ENCODE measurements at places on chromosomes 1 and 21.
A peak's percentile ranks its signal among the peaks of the same experiment; 100 is the strongest.

GRCh38 chr1:119367432-119368124, 1.0 kb upstream of the HAO2 start:
- peak; percentile 21 for DNase-seq

- peak; percentile 65 for DNase-seq
Measured at GRCh38 chr1:189429610-189430009, 1048.1 kb downstream of the BRINP3 start.

GRCh38 chr1:167635156-167635648, 5.2 kb downstream of the RCSD1 start:
- DNase-seq: no peak

DNA sequence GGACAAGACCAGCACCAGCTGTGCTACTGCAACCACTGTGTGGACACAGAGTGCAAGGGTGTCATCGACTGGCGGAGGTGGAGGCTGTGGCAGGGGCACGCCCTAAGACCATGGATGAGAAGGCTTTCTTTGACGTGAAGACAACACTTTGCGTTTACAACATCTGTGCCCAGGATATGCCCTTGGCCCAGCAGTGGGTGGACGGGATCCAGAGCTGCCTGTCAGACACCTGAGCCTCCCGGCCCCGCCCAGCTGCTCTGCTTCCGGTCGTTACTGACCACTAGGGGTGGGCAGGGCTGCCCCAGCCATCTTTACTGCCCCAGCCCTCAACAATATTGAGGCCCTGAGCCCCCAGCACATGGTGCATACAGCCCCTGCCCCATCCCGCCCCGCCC, 21.4 kb upstream of the NPPB start:
- DNase-seq: no peak

DNA sequence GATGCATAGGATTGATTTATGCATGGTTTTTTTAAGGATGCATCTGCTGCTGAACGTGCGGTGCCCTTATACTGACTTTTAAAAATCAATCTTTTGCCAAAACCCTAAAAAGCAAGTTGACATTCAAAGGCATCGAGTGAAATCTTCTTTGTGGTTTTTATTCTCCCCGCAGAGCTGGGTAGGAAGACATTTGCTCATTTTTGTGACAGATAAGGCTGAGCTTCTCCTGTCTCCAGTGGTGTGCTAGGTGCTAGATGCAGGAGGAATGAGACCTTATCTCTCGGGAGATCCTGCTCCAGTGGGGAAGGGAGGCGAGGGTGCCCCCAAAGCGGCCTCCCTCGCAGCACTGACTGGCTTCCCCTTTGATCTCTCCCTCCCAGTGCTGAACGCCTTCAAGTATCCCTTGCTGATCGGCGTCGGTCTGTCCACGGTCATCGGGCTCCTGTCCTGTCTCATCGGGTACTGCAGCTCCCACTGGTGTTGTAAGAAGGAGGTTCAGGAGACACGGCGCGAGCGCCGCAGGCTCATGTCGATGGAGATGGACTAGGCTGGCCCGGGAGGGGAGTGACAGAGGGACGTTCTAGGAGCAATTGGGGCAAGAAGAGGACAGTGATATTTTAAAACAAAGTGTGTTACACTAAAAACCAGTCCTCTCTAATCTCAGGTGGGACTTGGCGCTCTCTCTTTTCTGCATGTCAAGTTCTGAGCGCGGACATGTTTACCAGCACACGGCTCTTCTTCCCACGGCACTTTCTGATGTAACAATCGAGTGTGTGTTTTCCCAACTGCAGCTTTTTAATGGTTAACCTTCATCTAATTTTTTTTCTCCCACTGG, 14.9 kb upstream of the CD101 start:
- DNase-seq: peak; percentile 18

DNA sequence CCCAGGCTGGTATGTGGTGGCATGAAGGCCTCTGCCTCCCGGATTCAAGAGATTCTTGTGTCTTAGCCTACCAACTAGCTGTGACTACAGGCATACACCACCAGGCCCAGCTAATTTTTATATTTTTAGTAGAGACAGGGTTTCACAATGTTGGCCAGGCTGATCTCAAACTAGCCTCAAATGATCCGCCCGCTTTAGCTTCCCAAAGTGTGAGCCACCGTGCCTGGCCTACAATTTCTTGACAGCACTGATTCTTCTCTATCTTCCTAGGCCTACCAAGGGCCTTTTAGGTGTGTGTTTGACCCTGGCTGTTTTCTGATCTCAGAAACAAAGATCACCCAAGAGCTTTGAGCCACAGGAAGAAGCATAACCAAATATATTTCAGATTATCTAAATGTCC, 540.8 kb upstream of the ADAMTS5 start:
- no peak for DNase-seq

- no peak for DNase-seq
Measured at GRCh38 chr1:104136621-104137020, 386.9 kb downstream of the AMY1C start.

- no peak for DNase-seq
Measured at GRCh38 chr1:164712131-164713036, 153.4 kb downstream of the PBX1 start.

DNA sequence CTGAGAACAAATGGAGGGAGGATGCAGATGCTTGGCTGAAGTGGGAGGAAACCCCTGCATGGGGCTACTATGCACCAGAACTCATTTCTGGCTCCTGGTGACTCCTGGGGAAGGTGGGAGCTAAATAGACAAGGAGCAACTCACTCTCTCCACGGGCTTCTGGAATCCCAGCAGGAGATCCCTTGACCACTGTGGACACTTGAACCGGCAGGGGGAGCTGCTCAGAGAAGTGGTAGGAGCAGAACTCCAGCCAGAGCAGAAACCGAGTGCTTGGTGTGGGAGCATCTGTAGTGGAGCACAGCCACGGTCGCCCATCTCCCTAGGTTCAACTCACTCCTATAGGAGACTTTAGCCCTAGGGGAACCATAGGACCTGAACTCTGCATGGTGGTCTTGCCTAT, 205.6 kb upstream of the GJB5 start:
- DNase-seq: peak; percentile 24

DNA sequence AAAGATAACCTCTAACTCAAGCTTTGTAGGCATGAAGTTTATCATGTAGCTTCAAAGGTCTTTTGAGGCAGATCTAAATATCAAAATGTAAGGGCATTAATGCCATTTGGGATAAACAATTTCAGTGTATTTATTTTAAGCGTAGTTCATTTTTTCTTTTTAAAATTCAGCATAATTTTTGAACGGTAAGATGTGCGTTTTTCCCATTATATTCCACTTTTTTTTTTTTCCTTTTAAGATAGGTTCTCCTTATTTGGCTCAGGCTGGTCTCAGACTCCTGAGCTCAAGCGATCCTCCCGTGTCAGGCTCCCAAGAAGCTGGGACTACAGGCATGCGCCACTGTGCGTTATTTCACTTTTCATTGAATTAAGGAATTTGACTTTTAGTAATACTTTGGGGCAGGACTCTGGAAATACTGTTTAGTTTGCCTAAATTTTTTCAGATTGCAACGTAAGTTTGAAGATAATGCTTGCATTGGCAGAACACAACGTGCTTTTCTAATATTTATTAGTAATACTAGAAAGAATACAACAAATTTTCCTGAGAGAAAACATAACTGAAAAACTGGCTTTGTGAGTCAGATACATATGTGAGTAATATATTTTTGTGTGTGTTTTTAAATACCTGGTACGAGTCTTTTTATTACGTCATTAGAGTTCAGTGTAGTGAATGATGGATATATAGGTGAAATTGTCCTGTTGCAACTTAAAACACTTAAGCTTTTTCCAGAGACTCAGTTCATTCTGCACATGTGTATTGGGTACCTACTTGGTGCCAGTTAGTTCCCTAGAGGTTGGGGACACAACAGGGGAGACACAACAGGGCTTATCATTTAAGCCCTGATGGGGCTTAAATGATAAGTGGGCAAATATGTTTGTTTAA, 2.2 kb downstream of the RALGPS2 start:
- peak; percentile 7 for DNase-seq

DNA sequence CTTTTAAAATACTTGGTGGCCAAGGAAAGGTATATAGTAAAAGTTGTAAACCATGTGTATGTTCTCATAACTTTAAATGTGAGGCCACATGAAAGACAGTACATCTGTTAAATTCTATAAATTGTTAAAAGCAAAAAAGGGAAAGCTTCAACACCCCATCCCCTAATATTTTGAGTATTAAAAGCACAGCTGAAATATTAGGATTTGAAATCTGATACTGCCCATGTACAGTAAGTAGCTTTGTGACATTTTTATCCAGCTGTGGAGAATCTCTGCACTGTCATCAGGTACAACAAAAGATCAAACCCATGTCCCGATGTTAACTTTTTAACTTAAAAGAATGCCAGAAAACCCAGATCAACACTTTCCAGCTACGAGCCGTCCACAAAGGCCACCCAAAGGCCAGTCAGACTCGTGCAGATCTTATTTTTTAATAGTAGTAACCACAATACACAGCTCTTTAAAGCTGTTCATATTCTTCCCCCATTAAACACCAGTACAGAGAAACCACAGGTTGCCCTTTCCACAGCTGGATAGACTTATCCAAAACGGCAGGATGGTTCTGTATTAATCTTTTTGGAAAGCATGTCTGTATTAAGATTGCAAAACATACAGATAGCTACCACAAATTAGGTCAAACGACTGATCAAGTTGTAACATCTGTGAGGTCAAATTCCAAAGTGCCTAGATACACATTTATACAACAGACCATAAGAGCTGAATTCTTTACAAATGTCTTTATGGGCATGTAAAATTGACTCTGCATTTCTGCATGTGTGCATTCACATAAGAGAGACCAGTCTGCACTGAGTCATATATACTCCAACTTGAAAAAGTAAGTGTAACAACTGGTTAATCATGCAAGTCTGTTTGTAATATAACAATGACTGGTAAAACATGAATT, 5.2 kb downstream of the IRF2BP2 start:
- DNase-seq: peak; percentile 62

- peak; percentile 16 for DNase-seq
Measured at GRCh38 chr1:80462006-80462405, 1338.7 kb upstream of the ADGRL2 start.

DNA sequence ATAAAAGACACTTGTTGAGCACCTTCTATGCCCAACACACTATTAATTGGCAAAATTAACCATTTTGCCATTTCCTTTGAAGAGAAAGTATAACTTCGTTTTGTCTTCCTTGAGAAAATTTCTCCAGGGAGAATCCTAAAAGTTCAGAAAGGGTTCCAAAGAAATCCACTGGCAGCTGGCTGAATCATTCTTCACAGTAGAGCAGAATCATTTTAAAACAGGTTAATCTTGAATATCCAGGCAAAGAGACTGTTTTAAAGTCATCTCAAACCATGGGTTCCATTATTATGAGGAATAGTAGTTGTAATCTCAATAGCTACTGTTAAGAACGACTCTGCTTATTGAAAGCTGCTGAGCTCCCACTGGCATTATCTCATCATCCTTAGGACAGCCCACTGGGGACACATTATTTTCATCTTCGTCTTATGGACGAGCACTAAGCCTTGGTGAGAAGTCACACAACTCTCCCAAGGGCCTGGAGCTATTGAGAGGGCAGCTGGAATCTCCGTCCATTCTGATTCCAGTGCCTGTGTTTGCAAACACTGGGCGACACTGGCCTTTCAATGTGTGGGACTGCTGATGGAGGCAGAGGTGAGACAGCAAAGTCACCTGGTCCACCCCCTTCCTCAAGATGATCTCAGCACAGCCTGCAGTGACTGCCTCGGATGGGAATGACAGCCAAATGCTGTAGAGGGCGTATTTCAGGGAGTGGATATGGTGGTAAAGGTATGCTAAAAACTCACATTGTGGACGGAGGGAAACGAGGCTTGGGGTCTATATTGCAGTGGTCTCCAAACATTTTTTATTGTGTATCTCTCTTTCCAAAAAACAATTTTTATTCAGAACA, 15.3 kb upstream of the PGBD5 start:
- no peak for DNase-seq

DNA sequence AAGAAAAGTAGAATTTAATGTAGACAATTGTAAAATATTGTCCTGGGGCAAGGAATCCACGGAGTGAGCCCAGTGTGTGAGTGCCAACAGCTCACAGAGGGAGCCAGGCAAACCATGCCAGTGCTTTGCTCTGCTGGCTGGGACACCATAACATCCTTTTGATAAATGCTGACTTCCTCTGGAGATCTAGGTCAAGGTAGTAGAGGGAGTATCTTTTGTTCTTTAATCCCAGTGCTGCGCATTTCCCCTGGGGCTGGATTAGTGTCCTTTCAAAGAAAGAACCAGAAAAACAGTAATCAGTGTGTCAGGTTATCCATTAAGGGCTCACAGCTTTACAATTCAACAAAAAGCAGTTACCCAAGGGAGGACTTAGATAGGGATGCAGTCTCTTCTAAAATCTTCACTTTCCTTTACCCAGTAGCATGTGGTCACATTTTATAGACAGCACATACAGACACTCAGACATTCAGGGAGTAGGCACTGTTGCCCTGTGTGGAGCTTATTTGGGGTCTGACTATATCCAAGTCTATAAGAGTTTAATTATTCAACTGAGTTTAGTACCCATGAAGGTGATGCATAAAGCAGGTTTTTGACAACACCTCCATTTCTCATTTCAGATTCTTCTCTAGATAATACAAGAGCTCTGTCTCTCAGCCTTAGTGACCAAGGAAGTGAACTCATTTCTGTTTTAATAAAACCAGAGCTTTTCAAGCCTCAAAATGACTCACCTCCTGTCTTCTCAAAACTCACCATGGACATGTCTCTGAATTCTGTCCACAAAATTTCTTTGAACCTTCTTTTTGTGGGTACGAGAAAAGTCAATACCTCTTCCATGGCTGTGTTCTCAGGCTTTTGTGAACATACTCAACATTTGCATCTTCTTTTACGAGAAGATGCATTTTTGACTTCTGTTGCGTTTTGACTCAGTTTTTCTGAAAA, 215.3 kb downstream of the BRINP2 start:
- no peak for DNase-seq

DNA sequence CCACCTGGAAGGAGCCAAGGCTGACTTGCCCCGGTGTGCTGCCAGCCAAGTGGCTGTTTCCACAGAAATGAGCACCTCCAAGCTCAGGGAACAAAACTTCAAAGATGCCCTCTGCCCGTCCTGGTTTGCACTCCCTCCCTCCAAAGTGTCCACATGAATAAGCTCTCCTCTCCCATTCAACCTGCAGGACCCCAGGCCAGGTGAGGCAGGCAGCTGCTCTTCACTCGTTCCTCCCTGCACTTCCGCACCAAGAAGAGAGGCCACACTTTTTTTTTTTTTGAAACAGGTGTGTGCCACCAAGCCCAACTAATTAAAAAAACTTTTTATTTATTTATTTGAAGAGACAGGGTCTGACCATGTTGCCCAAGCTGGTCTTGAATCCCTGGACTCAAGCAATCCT, 18.5 kb upstream of the CLIC4 start:
- no peak for DNase-seq

DNA sequence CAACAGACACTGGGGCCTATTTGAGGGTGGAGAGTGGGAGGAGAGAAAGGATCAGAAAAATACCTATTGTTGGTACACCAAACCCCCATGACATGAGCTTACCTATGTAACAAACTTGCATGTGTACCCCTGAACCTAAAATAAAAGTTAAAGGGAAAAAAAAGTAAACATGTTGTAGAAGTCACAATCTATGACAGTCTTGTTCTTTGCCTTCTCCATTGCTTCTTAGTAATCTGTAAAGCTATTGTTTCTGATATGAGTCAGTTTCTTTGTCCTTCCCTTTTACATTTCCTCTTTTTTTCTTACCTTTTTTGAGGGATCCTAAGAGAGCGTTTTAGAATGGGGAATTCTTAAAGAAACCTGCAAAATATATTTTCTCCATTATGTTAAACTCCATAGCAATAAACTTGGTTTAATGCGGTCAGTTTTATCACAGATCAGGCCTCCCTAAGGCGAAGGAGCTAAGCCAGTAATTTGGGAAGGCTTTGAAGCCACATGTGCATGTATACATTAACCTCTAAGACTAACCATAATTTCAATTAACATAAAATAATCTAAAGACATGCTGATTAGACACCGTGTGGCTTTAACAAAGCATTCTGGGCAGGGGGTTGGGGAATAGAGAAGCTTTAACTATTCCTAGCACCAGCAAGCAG, 77.8 kb upstream of the C1orf105 start:
- DNase-seq: no peak

All from NB4 (cell line).